ENCODE measurements at places on chromosomes 13 and 19.

DNA sequence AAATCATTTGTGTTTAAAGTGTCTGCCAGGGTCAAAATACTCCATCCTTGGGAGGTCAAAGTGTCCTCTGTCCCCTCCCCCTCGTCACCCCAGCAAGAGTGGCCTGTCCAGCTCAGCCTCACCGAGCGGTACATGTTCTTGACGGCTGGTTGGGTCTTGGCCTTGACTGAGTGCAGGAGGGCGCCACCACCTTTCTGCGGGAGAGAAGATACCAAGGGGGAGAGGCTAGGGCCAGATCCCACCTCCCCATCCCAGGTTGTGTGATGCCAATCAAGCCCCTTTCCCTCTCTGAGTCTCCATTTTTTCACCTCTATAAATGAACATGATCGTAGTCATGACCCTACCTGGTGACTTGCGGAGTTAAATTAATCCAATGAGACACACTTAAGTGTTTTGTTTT lies 6.1 kb downstream of the CRB3 start:
- DNase-seq = no peak

DNA sequence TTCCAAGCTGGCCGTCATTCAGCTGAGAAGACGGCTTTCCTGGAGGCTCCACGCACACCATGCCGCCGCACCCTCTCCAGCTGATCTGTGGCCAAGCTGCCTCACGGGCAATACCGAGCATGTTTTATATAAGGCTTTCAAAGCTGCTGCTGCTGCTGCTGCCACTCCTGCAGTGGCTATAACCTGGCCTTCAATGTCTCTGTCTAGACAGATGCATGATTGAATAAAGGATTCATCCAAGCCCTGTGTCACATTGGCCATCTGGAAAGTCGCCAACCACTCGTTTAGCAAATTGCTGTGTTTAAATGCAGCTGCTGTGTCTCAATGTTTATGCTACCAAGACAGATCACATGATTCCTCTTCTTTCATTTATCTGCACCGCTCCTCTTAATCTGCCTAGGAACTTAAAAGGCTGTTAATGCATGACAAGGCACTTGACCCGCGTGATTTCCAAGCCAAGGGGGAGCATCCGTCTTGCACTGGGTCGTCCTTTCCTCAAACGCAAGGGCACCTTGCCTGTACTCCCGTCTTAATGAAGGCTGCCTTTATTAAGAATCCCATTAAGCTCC lies 114.3 kb downstream of the TEX26 start:
- no peak for DNase-seq

DNA sequence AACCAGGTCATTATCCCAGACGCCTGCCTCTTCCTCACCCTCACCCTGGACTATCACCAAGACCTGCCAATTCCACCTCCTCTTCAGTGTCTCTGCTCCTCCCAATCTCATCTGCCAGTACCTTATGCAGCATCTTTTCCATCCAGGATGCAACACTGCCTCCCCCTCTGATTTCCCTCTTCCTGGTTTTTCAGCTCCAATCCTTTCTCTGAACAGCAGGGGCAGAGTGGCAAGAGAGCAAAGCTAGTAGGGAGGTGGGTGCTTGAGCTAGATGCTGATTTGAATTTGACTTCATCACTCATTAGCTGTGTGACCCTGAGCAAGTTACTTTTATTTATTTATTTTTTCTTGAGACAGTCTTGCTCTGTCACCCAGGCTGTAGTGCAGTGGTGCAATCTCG lies 25.6 kb upstream of the CABP5 start:
- no peak for DNase-seq

DNA sequence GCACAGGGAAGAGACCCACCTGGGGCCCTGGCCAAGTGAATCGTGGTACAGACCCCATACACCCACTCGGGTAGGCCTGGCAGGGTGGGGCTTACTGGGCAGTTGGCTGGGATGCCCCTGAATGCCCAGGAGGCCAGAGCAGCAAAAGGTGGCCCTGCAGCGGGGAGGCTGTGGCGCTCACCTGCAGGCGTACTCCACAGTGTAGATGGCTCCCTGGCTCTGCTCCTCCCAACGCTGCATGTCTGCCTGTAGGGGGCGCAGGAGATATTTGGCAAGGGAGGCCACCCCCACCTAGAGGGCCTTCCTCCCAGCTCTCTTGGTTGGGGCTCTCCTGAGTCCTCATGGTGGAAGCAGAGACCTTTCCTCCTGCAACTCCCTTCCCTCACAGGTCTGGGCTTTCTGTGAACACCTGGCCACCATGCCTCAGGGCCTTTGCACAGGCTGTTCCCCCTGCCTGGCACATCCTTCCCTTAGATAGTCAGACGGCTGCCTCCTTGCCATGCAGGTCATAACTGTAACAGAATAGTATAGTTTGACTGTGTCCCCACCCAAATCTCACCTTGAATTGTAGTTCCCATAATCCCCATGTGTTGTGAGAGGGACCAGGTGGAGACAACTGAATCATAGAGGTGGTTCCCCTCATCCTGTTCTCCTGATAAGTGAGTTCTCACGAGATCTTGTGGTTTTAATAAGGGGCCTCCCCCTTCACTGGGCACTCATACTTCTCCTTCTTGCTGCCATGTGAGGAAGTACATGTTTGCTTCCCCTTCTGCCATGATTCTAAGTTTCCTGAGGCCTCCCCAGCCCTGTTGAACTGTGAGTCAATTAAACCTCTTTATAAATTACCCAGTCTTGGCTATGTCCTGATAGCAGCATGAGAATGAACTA lies 5.9 kb downstream of the BORCS8 start:
- DNase-seq = peak; percentile 26

GRCh38 chr13:112683581-112683980 lies 6.3 kb upstream of the ATP11A start:
- DNase-seq = no peak

DNA sequence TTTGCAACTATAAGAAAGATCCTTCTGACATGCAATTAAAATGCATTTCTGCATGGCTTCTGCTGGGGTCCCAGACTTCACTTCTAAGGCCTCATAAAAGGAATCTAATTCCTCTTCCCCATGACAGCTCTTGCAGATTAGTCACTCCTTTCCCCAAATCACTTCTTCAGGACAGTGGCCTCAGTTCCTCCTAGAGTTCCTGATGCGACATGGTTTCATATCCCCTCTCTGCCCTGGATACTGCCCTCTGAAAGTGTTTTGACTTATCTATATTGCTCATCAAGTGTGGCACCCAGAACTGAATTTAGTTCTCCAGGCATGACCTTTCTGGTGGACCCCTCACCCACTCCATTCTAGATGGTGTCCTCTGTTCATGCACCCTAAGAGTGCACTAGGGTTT lies 238.1 kb downstream of the FOXO1 start:
- no peak for DNase-seq

- DNase-seq = no peak
Observed at GRCh38 chr13:32446773-32447465, 19.0 kb upstream of the N4BP2L1 start.

DNA sequence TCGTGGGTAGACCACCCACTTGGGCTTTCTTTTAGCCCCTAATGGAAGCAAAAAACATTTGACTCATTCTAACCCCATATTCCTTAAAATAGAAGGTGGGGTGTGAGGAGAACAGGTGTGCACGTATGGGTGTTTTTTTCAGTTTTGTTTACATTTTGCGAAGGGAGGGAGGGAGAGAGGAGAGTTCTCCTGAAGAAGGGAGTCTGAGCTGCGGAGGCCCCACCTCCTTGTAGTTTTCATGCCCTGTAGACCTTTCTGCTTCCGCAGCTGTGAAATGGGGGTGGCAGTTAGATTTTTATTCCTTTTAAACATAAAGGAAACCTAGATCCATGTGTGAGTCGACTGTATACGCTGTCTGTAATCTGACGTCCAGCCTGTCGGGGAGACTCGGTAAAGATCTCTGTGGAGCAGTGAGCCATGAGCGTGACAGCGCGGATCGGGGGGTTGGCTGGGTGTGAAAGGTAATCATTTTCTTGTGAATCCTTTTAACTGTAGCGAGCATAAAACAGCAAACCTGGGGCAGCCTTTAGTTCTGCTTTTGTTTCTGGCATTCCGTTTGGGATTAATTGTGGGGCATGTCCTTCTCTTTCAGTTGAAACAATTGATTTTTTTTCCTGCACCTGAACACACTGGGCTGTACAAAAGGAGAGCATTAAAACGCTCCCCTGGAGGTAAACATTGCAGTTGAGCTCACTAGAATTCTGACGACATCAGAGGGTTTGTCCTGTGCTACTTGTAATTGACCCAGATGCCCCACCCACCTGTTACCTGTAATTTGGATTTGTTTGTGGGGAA lies 2.3 kb downstream of the UPF1 start:
- no peak for DNase-seq

DNA sequence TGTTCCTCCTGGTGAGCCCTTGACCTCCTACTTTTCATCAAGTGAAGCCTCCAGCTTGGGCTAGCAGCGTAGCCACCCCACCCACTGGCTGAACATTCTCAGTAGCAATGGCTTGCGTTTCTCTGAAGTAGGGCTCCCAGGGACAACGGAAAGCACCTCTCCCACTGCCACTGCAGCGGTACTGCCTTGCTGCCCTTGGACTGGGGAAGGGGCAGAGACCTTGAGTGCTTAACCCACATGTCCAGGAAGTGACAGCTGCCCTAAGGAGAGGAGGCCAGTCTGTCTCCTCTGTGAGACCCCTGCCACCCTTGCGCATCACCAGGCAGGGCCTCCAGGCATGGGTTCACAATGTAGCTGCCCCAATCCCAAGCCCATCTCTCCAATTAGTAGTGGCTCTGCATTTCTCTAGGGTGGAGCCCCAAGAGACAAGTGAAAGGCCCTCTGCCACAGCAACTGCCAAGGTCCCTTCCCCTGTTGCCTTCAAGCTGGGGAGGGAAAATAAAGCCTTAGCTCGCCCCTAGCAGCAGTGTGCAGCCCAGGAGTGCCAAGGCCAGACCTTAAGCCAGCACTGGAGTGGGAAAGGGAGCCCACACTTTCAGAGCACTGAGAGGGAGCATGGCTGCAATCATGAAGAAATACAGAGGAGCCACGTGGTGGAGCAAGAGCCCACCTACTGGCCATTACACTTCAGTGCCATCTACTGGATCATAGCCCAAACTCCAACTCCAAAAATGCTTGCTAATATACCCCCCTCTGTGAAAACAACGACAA lies 175.9 kb upstream of the TRPC4 start:
- no peak for DNase-seq

DNA sequence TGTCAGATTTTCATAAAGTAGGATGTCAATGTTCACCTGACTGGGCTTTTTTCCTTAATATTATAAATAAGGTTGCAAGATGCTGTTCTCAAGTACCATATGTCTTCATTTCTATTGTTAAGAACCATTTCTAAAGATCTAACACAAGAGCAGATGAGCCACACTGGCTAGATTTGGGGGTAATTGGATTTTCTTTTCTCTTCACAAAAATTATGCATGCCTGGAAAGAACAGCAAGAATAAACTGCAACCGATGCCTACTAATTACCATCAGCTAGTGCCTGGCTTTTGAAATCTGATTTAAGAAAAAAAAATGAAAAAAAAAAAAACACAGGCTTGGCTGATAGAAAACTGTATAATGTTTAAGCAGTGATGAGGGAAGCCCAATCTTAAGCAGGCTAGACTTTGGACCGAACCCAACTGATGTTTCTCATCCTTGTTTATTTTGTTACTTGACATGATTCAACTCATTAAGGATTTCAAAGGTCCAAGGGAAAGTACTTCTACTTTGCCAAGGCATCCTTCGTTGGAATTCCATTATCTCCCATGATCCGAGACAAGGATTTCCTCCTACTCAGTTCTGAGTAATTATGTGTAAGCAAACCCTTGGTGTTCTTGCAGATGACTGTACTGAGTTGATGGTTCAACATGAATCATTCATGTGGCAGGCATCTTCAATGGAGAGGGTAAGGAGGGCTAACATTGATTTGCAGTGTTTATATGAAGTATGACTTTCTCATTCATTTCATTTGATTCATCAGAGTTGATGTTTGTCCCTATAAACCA lies 300.5 kb downstream of the SPRY2 start:
- no peak for DNase-seq

GRCh38 chr13:102768909-102769308 lies 4.7 kb downstream of the TEX30 start:
- no peak for DNase-seq

DNA sequence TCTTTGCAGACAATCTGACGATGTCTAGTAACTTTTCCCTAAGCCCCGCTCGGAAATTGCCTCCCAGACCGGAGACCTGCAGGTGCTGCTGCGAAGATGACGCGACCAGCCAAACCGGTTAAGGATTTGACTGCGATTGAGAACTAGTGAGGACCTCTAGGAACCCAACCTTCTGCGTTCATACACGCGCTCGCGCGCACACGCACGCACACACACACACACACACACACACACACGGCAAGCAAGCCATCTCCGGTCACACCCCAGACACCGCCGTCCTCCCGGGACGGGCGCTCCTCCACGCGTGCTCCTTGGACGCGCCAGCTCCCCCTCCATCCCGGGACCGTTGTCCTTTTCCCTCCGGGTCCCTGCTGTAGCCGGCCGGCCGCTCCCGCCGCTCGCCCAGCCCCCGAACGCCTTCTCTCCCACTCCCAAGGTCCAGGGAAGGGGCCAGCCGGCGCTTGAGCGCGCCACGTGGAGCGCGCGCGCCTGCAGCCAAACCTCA lies 1.2 kb downstream of the TBC1D4 start:
- DNase-seq = peak; percentile 31
